GM18507 (cell line): ENCODE measurements at places on chromosomes 1 and 21.

- DNase-seq, result no peak
Observed at GRCh38 chr1:93976291-93976690, 67.1 kb upstream of the GCLM start.

DNA sequence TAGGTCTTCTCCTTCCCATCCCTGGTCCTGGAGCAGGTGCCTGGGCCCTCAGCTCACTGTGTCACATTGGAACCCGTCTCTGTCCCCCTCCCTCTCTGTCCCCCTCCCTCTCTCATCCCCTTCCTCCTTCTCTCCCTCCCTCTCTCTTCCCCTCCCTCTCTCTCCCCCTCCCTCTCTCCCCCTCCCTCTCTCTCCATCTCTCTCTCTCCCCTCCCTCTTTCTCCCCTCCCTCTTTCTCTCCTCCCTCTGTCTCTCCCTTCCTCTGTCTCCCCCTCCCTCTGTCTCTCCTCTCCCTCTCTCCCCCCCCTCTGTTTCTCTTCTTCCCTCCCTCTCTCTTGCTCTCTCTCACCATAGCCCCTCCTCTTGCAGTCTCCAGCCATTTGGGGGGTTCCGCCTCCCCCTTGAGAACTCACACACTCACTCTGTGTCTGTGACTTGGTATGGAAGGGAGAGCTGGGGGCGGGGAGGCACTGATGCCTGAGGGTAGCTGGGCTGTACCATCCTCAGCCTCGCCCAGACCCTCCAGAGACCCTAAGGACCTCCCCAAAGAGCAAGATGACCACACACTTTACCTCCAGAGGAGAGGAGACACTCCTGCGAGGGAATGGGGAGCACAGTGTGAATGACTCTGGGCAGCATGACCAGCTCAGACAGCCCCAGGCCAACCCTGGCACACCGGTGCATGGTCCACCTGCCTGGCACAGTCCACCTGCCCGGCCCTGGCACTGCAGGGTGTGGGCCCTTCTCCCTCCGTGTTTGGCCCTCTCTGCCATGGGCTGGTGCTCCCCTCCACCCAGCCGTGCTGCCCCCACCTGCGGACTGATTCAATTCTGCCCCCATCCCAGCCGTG is 102.8 kb upstream of the ARHGEF16 start:
- DNase-seq, result no peak

DNA sequence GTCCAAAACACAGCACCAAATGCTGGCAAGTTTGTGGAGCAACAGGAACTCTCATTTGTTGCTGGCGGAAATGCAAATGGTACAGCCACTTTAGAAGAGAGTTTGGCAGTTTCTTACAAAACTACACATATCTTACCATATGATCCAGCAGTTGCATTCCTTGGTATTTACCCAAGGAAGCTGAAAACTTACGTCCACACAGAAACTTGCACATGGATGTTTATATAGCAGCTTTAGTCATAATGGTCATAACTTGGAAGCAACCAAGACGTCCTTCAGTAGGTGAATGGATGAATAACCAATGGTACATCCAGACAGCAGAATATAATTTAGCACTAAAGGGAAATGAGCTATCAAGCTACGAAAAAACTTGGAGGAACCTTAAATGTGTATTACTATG is 66.4 kb downstream of the MARK1 start:
- no peak for DNase-seq

DNA sequence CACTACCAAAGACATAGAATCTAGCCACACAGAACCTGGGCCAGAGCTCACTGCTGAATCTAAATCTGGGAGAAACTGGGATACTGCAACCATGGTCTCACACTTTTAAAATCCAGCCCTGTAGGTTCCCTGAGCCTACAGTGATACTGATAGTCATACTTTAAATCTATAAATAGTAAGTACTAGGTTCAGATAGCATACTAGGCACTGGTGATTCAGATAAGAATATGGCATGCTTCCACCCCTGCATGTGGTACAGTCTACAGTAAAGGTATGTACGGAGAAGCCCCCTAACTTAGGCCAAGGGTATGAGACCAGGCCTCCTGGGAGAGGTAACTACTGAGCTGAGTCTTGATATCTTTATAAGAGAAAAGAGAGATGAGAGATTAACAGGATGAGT is 193.3 kb upstream of the HMGB4 start:
- no peak for DNase-seq

GRCh38 chr1:56780128-56780750 is 39.0 kb downstream of the FYB2 start:
- no peak for DNase-seq

- no peak for DNase-seq
Observed at GRCh38 chr1:197235355-197235754, 32.7 kb upstream of the CRB1 start.
